GM06990 (cell line): ENCODE measurements at places on chromosomes 6 and 20.

- DNase-seq: no peak
Observed at GRCh38 chr20:54681869-54682268, 206.5 kb downstream of the DOK5 start.

DNA sequence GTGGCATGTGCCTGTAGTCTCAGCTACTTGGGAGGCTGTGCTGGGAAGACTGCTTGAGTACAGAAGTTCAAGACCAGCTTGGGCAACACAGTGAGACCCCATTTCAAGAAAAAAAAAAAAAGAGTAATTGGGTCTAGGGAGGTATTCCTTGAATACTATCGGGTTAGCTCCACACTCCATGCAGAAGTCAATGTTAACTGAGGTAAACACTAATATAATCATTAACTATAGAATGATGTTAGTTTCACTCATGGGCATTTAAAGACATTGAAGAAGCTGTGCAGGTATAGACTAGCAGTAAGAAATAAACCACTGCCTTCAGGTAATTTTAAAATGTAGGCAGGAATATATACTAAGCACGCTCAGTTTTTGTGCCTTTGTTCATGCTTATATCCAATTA, 32.6 kb downstream of the MDN1 start:
- DNase-seq: no peak

GRCh38 chr6:138036111-138036510, 71.1 kb downstream of the PERP start:
- DNase-seq: no peak

DNA sequence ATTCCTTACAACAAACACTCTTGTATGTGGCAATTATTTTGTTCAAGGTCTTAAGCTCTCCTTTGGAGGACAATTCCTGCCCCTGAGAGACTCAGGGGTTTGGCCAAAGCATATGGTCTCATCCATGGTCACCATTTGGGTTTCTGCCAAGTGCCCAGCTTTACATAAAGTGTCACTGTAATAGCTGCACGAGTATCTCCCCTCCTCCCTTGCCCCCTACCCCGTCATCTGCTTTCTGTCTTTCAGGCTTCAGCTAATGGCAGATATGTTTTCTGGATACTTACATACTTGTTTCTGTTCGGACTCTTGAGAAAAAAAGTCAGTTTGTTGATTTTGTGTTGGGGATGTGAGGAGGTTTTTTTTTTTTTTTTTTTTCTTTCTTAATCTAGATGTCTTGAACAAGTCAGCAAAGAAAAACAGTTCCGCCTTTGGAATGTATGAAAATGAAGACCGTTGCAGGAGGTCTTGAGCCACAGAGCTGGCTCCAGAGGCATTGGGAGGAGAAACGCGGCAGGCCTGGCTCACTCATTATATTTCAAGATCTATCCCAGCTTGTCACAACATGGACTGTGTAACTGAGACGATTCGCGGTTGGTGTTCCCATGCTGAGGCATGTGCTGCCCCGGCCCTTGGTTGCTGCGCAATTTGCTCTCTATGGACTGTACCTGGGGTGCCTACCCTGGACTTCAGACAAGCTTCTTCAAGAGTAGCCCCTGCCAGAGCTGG, 32.6 kb upstream of the STX16 start:
- DNase-seq: no peak

- no peak for DNase-seq
Observed at GRCh38 chr6:113903666-113904330, 46.7 kb downstream of the MARCKS start.

- no peak for DNase-seq
Observed at GRCh38 chr6:33820243-33820642, 16.4 kb upstream of the MLN start.

DNA sequence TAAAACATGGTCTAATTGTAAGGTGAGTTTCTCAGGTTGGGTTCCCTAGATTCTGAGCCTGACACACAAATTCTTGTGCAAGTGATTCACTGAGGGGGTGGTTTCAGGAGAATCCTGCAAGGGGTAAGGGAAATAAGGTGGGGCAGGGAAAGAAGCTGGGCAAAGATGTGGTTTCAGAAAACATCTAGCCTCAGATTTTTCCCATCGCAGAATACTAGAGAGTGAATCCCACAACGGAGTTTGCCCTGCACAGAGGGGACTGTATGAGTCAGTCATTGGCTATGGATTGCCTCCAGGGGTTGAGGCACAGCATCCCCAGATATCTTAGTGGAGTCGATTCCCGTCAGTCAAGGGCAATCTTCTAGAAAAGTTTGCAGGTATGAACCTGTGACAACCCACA, 65.2 kb downstream of the PRL start:
- no peak for DNase-seq

DNA sequence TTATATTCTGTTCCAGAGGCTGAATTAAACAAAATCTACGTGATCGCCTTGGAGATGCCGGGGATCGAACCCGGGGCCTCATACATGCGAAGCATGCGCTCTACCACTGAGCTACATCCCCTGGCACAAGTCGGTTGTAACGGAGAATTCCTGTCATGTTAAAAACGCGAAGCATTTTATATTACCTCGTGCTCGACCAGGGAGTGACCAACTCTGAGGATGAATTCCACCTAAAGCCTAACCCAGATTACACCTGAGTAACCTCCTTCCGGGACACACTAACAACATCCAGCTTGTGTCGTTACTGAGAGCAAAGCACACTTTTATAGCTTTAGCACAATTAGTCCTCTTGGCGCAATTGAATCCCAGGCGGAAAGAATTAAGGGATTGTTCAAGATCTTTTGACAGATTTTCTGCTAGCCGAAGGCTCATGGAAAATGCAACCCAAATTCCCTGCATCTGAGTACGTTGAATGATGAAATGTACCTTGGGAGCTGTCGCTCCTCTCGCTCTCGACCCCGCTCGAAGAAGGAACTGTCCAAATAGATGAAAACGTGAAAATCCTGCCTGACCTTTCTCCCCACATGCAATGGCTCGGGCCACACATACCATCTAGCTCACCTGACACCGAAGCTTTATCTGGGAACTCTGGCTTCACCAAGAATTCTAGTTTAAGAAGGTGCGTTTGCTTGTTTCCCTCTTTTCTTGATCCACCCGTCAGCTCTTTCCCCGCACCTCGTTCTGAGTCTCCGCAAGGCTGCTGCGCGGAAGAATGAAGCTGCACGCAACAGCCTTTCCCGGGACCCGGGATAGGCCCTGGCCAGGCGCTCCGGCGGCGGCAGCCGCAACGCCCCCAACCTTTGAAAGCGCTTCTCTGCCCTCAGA, 148.3 kb downstream of the GPX5 start:
- DNase-seq: peak; percentile 64

- DNase-seq: no peak
Observed at GRCh38 chr6:166580076-166581050, 6.1 kb downstream of the RAMACL start.

- no peak for DNase-seq
Observed at GRCh38 chr20:25081730-25082497, at the start of gene VSX1. VSX1 (minus strand) TSS chr20:25082141; CDS start chr20:25082096, 45 bp downstream.

- DNase-seq: no peak
Observed at GRCh38 chr6:148944608-148945007, 197.8 kb downstream of the UST start.

DNA sequence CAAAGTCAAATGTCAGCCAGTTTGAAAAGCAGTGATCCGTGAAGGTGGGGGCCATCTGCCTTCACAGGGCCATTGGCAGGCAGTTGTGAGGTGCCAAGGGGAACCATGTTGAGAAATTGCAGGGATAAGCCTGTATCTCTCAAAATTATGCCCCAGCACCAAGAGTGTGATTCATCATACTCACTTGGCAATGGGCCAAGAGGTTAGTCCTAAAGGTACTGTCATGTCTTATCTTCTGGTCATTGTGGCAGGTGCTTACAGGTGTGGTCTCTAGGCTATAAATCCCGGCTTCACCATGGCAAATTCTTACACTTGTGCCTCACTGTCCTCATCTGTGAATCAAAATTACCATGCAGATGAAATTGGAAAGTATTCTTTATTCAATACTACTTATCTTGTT, 150.7 kb upstream of the LAMP5 start:
- no peak for DNase-seq

GRCh38 chr6:153511896-153512496, 380.9 kb upstream of the RGS17 start:
- no peak for DNase-seq

DNA sequence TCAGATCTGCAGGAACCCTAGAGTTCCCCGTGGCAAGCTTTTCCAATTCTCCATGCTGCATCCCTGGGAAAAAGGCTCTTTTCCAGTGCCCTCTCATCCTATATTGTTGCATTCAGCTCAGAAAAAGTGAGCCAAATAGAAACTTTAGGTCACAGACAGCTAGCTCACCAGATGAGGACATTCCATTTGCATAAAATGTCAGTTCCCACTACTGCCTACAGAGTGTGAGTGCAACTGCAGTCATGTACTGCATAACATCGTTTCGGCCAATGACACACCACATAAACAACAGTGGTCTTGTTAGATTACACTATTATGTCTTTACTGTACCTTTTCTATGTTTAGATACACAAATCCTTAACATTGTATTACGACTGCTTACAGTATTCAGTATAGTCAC, 8.6 kb downstream of the HS3ST5 start:
- DNase-seq: no peak

GRCh38 chr6:73290435-73290834, 27.4 kb upstream of the KHDC1 start:
- no peak for DNase-seq

GRCh38 chr20:10521068-10521831, 86.1 kb downstream of the SLX4IP start:
- no peak for DNase-seq

DNA sequence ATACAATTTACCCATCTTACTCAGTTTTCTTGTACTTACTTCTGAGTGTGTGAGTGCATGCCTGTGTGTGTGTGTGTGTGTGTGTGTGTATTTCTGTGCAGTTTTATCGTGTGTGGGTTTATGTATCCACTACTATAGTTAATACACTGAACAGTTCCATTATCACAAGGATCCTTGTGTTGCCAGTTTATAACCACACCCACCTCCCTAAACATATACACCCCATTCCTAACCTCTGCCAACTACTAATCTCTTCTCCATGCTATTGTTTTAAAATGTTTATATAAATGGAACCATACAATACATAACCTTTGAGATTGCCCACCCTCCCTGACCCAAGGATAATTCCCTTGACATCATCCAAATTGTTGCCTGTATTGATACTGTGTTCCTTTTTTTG, 18.7 kb downstream of the POFUT1 start:
- no peak for DNase-seq

DNA sequence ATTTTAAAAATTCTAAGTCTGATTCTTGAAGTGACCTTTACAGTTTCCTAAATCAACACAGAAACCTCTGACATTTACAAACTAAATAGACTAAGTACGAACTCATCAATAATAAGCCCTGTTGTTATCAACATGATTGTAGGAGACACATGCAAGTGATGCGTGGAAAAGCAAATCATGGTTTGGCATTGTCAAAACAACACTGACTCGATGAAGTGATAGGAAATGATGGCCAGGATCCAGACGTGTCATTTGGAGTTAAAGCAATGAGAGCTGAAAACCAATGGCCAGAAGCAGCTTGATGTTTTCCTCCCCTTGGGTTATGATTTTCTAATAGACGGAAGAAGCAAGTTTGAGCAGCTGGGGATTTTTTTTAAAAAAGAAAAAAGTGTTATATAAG, 117.4 kb upstream of the FAM184A start:
- DNase-seq: no peak

- no peak for DNase-seq
Observed at GRCh38 chr6:47934023-47934422, 152.2 kb downstream of the OPN5 start.

DNA sequence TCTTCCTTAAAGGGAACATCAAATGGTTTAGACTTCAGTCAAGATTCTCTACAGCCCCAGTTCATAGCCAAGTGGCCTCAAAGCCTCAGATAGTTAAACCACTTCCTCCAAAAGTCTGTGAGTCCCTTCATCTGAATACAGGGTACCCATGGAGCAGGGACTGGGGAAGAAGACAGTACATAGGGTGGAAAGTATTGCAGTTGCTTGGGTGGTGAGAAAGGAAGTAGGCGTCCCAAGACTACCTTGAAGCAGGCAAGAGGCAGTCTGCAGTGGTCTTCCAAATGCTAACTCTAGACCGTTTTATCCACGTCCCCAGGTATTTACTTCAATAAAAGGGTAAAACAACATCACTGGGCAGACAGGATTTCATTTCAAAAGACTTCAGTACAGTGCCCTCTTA, 2.0 kb downstream of the FYN start:
- DNase-seq: no peak

DNA sequence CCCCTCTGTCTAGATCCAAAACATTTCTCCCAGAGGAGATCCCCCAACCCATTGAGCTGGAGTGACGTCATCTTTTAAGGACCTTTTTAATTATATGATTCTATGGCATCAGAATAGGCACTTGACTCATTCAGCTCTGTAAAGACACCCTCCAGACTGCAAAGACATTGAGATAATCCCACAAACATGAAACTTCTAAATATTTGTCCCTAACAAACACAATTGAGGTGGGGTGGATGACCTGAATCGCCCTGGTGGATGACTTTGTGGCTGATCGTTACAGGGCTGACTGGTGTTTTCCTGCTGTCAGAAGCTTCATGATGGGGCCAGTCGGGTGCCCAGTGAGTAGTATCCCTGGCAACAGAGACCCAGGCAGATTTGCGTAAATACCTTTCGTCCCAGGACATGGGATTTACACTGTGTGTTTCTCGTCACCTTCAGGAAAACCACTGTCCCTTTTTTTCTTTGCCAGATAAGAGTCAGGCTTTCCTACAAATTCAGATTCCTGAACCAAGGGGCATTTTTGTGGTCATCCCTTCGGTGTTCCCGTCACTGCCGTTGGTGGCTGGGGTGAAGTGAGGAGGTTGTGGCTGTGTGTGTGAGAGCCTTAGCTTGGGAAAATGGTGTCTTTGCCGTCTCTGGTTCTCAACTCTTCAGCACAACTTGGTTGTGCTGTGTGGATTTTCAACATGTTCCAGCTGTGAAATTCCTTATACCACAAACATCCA, 5.3 kb upstream of the PCK1 start:
- no peak for DNase-seq

- no peak for DNase-seq
Observed at GRCh38 chr6:2653369-2654032, 97.2 kb downstream of the MYLK4 start.

DNA sequence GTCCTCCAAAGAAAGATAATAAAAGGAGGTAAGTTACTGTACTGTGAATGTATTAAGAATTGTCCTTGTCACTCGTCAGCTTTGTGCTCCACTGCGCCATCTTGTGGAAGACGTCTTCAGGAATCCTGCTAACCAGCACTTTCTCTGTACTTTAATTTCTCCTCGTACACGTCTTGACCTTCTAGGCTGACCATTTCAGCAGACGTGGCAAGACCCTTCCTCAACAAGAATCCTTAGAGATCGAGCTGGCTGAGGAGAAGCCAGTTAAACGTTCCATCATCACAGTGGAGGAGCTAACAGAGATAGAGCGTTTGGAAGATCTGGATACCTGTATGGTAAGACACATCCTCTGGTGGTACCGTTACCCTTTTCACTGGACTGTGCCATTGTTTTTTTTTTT, 95.5 kb upstream of the SCGN start:
- DNase-seq: peak; percentile 1

- DNase-seq: no peak
Observed at GRCh38 chr6:3432416-3432815, 24.4 kb downstream of the SLC22A23 start.
